Hindlimb muscle (tissue), 1 donor: ENCODE measurements at places on chromosomes 2 and 18.
A peak's percentile ranks its signal among the peaks of the same experiment; 100 is the strongest.

- peak; percentile 21 for DNase-seq
Observed at GRCh38 chr2:176234940-176235339, 34.3 kb upstream of the MTX2 start.

DNA sequence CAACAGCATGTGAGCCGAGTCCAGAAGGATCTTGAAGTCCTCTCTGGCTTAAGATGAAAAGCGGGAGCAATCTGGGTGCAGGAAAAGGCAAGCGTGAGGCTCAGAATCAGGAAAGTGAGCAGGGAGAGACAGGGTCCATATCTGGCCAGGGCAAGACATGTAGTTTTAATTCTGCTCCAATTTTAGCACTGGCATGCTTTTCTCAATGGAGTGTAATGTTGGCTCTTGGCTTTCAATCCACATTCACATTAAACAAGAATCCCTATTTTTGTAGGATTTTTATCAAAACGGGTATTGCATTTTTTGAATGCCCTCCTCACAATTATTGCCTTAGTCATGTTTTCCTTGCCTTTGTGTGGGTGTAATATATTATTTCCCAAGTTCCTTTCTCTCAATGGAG, 6.0 kb downstream of the SPATA3 start:
- DNase-seq: no peak

DNA sequence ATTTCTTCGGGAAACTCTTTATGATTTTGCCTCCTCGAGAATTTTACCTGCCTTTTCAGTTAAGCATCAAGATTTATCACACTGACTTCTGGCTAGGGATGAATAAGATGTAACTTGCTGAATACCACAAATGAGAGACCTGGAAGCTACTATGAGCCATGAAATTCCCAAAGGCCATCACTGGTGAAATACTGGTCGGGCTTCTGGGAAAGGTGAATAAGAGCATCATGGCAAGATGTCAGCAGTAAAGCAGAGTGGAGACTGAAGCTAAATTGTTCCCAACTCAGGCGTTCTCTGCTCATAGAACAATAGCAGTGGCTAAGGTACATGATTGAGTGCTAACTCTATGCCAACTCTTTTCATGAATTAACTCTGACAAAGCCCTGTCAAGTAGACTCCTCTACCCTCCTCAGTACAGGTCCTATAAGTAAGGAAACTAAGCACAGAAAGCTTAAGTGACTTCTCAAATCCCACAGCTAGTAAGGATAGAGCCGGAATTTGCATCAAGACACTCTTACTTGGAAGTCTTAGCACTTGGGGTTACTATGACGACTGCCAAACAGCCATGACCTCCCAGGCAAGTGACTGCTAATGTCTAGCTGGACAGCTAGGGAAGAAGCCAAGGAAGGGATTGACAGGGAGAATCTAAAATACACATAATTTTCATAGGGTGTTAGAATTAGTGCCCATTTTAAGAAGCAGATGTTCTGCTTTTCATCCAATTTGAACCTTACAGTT, 22.7 kb upstream of the DSC3 start:
- no peak for DNase-seq

GRCh38 chr18:813172-814071, 1.4 kb upstream of the YES1 start:
- no peak for DNase-seq

GRCh38 chr2:126891681-126892500, 6.8 kb upstream of the TEX51 start:
- DNase-seq: no peak

DNA sequence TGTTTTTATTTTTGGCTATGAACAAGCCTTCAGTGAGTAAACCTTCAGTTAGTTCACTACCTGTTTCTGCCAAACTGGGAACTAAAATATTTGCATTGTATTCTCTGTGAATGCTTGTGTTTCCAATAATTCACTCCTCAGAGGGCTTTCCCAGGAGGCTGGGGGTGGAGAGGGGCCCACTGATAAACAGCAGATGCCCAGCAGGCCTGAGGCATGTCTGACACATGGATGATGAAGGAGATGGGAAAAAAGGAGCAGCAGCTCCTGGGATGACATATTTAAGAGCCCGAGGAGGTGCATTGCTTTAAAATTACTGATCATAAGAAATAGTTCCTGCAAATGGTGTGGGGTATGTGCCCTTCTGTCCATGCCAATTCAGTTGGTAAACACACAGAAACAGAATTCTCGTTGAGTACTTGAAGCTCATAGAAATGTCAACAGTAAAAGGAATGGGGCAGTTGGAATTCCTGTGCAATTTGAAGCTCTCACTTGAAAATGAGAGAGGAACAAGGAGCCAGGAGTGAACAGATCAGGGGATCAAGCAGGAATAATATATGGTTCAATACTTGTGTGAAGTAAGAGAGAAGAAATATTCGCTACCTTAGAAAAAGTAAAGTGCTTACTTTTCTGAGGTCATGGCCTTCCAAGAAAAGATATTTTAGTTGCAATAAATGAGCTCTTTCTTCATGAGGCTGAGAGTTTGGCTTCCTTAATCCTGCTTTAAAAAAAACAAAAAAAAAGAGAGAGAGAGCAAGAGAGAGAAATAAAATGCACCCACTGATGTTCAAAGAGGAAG, 22.0 kb upstream of the HNMT start:
- DNase-seq: no peak

DNA sequence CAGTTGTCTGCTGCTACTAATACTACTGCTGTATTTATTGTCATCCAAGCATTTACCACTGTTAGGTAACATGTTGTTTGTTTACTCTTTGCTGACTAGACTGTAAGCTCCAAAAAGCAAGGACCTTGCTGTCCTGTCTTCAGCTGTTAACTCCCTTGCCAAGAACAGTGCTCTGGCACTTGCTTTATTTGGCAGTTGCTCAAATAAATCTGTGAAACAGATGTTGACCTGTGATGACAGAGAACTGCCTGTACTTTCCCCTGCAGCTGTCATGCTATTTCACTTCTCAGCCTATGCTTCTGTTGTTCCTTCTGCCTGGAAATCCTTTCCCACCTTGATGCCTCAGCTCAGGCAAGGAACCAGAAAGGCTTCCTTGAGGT, 181.2 kb downstream of the ATAD2B start:
- peak; percentile 82 for DNase-seq

DNA sequence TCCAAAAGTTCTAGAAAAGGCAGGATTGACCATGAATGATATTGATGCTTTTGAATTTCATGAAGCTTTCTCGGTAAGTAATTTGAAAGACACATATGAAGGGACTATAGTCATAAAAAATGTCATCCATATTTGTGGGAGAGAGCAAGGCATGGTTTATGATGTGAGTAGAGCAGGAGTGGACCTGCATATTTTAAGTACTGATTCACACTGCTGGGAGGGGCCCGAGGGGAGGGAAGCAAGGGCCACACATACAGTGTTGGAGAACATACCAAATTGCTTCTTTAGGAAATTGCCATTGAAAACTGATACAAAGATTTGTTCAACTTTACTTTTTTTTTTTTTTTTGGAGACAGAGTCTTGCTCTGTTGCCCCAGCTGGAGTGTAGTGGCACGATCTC, 39.4 kb downstream of the HADHB start:
- no peak for DNase-seq

GRCh38 chr2:96389736-96390135, 54.2 kb downstream of the NCAPH start:
- no peak for DNase-seq

DNA sequence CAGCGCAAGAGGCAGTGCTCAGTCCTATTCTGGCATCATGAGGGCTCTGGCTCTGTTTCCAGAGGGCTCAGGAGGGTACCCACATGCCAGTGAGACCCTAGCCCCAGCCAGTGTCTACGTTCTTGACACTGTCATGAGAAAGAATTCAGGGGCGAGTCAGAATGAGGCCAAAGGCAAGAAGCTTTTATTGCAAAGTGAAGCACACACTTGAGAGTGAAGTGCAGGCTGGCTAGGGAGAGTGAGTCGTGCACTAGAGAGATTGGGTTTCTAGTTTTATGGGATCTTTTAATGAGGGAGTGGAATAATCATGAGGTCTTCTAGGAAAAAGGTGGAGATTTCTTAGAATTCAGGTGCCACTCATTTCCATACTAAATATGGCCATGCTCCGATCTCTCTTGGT, 164.1 kb downstream of the DCDC2C start:
- no peak for DNase-seq

DNA sequence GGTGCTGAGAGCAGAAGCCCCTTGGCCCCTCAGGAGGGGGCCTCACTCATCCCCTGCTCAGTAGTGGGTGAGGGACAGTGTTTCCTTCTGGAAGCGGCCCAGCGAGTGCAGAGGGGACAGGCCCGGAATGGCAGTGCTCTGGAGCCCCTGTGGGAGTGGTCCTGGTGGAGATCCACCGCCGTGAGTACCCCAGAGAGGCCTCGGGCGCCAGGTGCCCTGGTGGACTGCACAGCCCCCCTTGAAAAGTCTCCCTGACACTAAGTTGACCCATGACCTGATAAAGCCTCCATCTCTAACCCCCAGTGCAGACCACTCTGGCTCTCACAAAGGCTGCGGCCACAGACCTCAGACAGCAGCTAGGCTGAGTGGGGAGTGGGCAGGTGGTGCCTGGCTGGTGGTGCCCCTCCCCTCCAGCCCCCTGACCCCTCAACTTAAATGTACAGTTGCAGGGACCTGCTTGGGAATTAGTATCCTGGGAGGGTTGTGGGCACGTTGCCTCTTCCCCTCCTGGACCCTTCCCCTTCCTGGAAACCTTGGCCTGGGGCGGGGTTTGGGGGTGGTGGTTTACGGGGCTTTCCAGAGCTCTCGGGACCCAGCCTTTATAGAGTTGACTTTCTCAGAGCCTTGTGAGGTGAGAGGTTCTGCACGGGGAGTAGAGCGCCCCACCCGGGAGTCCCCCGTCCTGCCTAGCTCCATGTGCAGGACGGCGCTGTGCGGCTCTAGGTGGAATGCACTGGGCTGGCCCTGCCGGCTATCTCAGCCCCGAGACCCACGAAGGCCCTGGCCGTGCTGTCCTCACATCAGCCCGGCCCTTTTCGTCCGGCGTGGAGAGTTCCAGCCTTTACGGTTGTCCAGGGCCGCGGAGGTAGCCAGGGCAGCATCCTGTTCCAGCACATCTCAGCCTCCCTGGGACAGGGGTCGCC, 62.7 kb downstream of the RTP5 start:
- DNase-seq: no peak

DNA sequence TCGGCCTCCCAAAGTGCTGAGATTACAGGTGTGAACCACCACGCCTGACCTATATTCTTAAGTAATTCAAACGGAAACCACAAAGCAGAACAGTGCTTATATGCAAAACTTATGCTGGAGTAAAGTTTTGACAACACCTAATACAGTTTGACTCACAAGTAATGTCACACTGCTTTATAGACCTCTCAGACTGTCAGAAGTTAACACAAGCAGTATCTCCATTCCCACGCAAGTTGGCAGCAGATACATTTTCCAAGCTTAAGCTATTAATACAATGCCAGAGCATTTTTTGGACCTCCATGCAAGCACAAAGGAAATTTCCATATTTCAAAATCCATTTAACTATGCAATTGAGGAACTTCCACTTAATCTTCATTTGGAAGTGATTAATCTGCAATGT, 21.0 kb upstream of the SANBR start:
- peak; percentile 23 for DNase-seq

DNA sequence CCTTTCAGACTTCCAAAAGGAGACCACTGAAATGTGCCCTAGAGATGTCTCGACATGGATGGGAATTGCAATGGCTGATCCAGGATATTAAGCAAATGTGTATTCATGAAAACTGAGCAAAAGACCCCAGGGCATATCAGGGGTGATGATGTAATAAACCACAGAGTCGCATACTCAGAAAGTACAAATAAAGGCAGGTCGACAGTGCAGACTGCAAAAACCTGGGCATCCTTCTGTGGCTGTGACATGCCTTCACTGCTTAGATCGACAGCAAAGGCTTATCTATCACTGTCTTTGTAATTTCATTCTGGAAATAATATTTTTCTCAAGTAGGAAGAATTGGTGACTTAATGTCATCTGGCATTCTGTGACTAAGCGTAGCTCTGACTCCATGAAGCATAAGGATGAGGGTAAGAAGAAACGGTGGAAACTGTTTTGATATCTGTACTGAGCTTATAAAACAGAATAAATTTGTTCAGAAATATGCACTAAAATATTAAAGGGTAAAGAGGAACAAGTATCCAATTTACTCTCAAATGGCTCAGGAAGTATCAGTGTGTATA, 115.6 kb upstream of the NRP2 start:
- DNase-seq: no peak

DNA sequence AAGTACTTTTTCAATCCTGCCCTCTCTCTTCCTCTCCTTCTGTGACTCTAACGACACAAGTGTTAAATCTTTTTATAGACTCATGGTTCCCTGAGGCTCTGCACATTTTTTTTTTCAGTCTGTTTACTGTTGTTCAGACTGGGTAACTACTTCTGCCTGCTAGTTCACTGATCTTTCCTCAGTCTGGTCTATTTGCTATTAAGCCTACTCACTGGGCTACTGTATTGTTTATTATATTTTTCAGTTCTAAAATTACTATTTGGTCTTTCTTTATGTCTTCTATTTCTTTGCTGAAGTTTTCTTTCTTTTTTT, 21.3 kb downstream of the PPP3R1 start:
- no peak for DNase-seq
